Activated B cell treated with CpG ODN at 0.5 μM for 24 hours (primary cell): ENCODE measurements at places on chromosomes 7 and 10.

DNA sequence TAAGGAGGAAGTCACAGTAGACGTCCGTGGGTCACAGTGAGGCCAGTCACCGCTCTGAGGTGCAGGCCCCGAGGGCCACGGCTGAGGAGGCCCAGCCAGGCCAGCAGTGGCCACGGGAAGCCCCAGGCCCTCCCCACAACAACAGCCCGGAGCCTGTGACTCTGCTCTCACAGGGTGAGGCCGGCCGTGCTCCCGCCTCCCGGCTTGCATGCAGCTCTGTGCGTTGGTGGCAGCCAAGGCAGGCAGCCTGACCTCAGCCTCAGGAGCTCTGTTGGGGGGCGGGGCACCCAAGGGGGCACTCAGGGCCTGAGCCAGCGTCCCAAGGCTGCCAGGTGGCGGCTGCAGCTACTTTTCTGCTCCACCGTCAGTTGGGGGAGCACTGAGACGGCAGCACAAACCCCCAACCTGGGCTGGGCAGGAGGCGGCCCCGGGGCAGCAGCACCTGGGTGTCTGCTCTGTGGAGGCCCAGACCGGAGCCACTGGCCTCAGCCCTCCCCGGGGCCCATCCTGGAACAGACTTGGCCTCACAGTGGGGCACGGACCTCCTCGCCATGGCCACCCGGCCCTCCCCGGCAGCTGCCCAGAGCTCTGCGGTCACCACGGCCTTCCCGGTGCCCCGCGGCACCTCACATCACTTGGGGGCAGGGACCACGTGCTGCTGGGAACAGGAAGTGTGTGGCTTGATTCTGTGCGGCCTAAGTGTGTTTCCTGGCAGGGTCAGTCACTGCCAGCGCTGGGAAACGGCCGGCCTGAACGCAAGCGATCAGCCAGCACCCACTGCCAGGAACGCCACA lies 13.3 kb downstream of the CYP2W1 start:
- no peak for DNase-seq

DNA sequence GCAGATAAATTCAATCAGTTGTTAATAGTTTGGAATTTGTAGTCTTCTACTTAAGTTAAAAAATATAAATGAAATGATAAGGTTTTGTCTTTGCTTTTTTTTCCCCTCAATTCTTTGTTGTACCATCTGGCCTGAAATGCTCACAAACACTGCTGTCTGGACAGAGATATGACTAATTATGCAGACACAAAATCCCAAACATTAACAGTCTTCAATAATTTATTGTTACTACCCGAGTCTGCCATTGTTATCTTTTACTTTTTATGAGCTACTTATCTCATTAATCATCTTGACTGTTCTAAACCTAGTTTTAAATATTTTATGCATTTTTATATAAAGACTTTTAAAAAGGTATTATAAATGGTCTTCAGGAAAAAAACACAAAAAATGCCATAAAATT lies 64.7 kb upstream of the THSD7A start:
- DNase-seq, result no peak

DNA sequence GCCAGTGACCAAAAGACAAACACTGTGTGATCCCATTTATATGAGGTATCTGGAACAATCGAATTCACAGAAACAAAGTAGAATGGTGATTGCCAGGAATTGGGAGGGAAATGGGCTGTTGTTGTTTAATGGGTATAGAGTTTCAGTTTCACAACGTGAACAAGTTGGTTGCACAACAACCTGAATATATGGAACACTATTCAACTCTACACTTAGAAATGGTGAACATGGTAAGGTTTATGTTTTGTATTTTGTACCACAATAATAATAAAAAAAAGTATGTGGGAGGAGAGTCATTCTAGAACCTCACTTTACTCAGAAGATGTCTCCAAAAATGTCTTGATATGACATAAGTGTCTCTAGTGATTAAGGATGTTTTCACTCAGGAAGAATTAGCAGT lies 85.2 kb upstream of the SGCE start:
- no peak for DNase-seq

DNA sequence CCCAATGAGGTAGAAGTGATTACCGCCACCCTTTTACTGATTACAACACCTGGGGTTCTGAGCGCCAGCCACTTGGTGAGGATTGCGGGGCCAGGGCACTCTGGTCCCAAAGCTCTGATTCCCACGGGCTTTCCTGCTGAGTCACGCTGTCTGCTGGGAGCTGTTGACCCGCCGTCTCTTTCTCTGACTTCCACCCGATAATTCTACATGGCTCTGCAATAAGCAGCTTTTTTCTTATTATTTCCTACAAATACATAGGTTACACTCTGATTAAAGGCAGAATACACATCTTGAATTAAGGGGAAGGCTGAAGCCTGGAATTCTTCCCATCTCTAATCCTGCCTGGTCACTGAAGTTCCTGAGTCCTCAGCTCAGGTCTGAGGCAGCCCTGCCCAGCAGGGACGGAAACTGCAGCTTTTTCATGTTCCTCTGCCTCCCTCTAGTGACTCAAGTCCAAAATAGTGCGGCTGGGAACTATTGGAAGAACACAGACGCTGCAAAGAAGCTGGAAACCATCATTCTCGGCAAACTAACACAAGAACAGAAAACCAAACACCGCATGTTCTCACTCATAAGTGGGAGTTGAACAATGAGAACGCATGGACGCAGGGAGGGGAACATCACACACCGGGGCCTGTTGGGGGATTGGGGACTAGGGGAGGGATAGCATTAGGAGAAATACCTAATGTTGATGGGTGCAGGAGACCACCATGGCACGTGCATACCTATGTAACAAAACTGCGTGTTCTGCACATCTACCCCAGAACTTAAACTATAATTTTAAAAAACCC lies 178.3 kb downstream of the PRKCQ start:
- DNase-seq, result no peak

DNA sequence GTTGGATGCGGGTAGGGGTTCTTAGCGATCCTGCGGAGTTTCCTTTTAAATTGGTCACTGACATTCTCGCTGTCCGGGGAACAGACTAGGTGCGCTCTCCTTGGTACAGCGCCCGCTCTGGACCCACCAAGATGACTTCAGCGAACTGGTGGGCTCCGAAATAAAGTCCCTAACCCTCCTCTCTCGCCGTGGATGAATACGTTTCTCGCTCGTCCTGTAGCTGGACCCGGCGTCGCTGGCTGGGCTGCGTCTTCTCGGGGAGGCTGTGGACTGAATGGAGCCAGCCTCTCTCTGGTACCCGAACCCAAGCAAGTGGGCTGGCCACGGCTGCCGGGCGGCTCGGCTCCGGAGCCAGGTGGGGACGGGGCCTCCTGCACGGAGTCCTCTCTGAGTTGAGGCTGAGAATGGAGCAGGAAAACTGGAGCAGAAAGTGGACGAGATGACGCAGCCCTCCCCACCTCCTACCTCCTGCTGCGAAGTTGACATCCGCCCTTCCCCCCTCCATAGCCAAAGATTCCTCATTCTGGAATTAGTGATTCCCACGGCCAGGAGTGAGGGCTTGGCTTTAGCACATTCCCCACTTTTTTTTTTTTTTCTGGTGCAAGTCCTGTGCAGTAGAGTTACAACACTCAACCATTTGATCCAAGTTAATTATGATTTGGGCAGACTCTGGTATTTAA lies 1.5 kb downstream of the UNC5B start:
- no peak for DNase-seq

DNA sequence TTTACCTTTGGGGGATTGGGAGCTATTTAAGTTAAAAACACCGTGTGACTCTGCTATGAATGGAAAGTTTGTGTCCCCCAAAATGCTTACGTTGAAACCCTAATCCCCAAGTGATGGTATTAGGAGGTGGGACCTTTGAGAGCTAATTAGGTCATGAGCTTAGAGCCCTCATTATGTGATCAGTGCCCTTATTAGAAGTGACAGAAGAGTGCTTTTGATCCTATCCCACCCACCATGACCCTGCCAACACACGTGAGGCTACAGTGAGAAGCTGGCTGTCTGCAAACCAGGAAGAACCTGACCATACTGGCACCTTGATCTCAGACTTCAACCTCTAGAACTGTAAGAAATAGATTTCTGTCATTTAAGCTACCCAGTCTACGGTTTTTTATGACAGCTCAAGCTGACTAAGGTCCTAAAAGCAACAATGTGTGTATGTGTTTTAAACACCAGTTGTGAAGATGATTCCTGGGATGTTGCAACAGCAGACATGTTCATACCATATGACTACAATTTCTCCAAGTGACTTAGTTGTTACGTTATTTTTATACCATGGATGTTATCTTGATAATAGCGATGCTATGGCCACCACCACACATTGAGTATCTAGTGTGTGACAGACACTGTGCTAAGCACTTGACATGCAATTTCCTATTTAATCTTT lies 124.4 kb downstream of the PIP4K2A start:
- DNase-seq, result no peak

DNA sequence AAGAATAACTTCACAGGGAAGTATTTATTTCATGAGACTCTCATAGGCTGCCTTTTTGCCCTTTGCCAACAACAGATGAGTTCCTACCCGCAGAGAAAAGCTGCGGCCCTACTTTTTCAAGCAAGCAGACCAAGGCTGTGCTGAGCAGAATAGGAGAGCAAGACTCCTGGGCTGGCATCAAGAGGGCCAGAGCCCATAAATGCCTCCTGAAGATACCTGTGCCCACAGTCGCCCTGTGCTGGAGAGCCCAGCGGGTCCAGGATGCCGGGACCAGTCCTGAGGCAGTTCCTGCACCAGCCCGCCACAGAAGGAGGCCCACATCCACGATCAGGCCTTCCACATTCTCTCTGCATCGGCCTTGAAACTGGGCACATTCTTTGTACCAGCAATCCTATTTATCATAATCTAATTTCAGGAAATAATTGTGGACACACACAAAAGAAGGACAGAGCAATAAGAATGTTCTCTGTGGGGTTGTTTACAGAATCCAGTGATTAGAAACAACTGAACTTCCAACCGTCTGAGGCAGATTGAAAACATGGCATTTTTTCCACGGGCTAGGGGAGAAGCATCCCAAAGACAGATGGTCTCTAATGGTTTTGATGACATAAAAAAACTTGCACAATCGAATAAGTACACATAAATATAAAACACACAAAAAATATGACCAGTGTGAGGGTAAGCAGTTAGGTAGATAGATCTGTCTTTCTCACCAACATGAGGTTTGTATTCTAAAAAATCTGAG lies 95.6 kb downstream of the CPXM2 start:
- no peak for DNase-seq

- no peak for DNase-seq
Measured at GRCh38 chr7:155576900-155577508, 30.6 kb upstream of the CNPY1 start.

- DNase-seq, result no peak
Measured at GRCh38 chr7:53756946-53757345, 721.5 kb downstream of the POM121L12 start.

DNA sequence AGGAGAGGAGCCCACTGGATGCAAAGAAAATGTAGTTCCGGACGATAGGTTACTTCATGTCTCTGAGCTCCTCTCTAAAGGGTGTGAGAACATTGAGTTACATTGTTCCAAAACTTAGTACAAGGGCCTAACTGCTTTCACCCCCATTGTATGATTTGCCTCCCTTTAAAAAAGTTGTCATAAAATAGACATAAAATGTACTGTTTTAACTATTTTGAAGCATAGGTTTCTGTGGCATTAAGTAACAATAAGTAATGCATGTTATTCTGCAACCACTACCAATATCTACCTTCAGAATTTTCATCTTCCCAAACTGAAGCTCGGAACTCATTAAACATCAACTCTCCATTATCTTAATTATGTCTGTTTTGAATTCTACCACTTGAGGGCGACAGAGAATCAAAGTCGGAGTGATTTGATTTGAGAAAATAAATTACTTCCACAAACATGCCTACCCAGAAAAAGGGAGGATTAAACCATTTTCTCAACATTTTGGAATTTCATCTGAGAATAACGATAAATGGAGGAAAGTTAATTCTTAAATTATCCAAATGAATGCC lies 2.7 kb downstream of the IGFBP1 start:
- DNase-seq, result no peak

GRCh38 chr7:69693042-69693441 lies 94.8 kb downstream of the AUTS2 start:
- no peak for DNase-seq

DNA sequence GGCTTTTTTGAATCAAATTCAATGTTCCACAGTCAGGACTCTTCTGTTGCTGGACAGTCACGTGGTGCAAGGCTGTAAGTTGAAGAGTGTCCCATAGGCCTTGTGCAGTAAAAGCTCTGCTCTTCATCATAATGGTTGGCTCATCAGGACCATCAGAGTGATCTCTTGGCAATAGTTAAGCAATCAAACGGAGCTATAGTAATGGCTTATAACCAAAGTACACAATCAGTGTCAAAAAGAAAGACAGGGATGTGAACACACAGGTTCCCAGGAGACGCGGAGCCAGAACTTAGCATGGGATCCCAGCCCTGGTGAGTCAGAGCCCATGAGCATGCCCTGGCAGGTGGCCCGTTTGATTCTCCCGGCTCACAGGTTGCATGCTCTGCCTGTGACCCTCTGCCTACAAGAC lies 10.8 kb upstream of the GPNMB start:
- no peak for DNase-seq
